NCI-H526 treated with DMSO at 0.1 percent for 48 hours (cell line): ENCODE measurements at places on chromosomes 6 and 20.
A peak's percentile ranks its signal among the peaks of the same experiment; 100 is the strongest.

DNA sequence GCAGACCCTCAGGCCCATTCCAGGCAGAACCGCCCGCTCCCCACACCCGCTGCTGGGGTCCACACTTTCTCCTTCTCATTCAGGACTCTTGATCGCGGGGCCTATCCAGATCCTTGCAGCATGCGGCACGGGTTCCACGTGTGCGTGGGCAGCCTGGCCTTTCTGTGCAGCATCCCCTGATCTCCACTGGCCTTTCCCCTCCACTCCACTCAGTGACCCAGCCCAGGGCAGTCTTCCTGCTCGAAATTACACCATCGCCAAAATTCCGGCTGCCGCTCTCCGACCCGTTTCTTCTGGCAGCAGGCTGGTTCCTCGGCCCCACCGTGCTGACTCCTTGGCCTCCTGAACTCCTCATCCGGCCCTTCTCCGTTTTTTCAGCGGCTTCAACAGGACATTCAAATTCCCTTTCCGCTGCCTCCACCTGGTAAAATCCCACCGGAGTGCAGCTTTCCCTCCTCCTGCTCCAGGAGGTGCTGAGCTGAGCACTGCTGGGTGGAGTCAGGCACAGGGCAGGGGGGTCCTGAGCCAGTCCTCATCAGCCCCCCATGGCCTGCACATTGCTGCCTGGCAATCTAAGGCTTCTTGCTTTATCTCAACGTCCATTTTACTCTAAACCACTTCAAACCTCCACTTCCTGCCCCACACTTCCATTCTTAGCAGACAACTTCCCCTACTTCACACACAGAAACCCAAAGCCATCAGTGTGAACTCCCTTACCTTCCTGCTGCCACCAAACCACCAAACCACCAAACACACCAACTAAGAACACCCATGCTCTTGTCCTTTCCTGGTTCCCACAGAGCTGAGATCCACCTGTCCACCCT is 9.0 kb downstream of the SFT2D1 start:
- no peak for DNase-seq

DNA sequence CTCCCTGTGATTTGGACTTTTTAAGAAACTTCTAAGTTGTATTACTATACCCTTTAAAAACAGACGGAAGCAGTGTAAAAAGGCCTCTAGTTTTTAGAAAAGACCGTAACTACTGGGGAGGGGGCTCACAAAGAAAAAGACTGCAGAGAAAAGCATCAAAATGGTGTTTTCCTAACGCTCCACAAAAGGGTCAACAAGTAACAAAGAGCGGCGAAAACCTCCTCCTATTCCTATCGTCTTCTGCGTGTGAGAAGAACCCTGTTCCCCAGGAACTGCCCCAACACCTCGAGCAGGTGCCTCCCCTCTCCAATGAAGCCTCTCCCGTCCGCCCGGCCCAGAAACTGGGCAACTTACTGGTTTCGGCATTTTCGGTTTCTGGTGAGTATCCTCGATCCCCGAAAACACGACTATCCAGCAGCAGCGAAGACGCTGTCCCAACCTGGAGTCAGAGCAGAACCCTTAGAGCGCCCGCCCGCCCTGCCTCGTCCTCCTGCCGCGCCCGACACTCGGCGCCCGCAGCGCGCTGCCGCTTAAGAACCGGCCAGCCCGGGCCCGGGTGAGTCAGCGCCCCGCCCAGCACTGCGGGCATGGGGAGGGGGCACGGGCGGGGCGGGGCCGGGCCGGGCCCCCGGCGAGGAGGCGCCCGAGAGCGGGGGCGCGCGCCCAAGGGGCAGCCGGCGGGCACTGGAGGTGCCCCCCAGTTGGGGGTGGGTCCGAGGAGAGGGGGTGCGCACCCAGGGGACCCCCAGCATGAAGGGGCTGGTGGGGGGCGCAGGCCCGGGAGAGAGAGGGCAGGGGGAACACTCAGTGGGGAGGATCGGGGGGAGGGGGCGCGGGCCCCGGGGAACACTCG is 1.2 kb downstream of the EZR start:
- peak; percentile 35 for DNase-seq

DNA sequence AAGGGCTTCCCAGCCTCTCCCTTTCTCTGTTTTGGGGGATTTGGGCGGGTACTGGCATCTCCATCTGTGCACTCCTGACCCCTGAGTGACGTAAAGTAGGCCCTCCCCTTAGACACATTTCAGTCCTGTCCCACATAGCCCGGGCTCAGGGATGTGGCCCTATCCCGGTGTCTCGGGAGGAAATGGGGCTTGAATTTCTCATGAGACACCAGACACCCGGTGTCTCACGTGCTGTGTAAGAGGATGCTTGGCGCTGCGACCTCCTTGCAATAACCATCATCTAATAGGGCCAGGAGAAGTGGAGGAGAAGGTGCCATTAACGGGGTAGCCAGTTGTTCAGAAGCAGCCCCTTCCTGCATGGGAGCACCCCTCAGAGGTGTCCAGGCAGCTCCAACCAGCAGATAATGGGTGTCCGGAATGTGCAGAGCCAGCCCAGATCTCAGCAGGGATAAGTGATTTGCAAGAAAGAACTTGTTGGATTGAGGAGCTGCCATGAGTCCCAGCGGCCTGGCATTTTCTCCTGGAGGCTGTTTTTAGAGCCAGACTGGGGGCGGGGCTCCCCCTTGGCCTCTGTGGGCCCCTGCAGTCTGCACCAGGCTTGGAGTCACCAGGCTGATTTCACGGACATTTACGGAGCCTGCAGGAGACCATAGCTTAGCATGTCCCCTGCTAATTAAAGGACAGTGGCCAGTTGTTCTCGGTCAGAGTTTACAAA is 372.0 kb downstream of the PREX1 start:
- no peak for DNase-seq

DNA sequence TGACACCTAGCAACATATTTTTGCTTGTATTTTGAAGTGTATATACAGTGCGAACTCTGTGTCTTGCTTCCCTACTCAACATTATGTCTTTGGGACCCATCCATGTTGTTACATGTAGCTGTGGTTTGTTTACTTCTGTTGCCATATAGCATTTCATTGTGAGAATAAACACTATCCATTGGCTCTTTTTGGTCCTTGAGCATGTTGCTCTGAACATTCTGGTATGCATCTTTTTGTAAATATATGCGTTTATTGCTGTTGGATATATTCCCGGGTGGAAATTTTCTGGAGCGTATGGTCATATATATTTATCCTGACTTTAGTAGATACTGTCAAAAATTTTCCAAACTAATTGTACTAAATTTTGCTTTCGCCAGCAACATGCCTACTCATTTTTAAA is 222.5 kb upstream of the SPTLC3 start:
- no peak for DNase-seq

GRCh38 chr20:51668947-51669346 is 99.2 kb downstream of the ATP9A start:
- no peak for DNase-seq

- no peak for DNase-seq
Observed at GRCh38 chr6:141152951-141153350, 979.8 kb upstream of the GJE1 start.

GRCh38 chr20:42041000-42041565 is 422.9 kb upstream of the CHD6 start:
- DNase-seq, result no peak

- no peak for DNase-seq
Observed at GRCh38 chr6:126118936-126119335, 132.6 kb downstream of the TRMT11 start.

DNA sequence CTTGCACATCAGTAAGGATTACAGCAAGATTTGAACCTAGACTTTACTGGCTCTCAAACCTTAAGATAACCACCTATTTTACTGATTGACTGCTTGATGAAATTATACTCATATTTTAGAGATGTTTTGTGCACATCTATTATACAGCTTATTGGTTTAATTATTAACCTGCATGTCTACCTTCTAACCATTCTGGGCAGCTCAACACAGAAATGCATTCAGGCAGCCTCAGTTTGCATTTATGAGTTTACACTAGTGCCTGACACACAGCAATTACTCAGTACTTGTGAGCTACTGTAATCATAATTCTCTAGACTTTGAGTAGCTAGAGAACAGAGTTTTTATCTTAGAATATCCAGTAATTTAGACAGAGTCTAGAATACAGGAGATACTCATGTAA is 273.9 kb upstream of the THEMIS start:
- DNase-seq, result no peak

DNA sequence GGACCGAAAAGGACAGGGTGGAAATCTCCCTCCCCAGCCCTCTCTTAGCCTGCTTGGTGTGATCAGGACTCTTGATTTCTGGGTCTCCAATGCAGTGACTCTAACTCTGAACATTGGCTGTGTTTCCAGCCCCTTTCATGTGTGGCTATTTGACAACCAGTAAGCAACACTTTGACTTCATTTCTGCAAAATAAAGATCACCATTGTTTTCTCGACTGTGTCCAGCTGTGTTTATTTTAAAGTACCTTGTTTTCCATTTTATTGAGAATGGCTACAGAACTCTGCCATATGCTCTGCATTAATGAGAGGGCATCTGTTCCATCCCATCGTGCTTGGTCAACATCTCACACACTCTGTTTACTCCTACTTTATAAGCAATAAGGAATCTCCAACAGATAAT is 60.9 kb upstream of the TAGAP start:
- DNase-seq, result no peak

DNA sequence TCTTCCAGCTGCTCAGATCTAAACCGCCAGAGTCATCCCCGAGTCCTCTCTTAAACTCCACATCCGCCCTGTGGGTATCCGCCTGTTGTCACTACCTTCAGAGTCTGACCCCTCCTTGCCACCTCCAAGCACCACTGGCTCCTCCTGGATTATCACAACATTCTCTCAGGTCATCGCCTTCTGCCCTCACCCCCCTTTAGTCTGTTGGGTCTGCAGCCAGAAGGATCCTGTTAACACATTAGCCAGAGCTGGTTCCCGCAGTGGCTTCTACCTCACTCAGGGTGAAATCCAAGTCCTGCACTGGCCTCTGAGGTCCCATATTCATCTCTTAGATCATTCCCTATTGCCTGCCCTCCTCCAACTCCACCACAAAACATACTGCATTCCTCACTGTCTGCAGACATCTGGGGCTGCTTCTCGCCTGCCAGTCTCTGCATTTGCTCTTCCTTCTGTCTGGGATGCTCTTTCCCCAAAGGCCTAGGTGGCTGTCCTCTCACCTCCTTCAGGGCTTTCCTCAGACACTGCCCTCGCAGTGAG is 34.1 kb downstream of the TNXB start:
- DNase-seq, result no peak

DNA sequence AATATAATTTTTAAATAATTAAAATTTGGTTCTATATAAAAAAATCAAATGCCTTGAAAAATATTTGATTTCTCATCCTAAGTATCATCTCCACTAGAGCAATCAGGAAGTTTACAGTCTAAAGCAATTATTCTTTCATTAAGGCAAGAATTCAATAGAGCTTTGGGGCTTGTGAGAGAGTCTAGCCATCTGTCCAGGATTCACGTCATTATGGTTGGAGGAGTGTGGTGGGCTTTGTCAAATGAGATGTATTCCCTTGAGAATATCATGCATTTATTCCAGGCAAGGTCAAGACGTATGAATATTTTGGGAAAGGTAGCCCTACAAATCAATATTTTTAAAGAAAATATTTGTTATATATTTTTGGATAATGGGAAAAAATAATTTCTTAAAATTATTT is 132.4 kb downstream of the ELOVL4 start:
- no peak for DNase-seq

DNA sequence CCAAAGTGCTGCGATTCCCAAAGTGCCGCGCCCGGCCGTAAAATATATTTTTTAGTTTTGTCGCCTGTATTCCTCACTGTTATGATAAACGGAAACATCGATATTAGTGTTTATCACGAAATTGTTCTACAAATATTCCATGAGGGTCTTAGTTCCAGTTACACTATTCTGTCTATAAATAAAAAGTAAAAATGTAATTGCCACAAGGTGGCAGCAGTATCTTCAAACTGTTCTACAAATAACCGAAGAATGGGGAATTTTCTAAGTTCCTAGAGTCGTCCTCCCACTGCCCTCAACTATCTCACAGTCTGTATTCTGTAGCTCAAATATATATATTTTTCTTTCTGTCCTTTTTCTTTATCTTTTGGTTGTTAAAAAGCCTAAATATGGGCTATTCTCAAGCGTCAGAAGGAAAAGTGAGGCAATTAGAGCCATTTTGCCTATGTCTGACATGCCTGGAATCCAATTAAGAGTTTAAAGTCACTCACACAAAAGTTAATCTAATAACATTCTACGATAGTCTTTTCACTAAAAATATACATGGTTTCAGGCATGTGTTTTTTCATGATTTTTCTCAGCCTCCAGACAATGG is 14.2 kb upstream of the FAM162B start:
- DNase-seq, result peak; percentile 51

DNA sequence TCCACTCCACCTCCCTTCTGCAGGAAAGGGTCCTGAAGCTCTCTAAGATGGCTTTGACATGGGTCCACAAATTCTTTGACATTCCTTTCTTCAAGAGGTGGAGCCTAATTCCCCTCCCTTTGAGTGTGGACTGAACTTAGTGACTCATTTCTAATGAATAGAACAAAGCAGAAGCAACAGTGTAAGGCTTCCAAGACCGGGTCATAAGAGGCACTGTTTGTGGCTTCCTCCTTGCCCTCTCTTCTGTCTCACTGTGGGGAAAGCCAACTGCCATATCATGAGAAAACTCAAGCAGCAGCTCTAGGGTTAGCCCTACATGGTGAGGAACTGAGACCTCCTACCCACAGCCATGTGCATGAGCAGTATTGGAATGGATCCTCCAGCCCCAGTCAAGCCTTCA is 5.9 kb upstream of the CDK5RAP1 start:
- DNase-seq, result no peak
